ENCODE measurements at places on chromosomes 4 and X. TPM values are rescaled to one million over a fixed set of nuclear protein-coding genes. Genes with fewer than 3 reads are reported as not detected.

Gene HSFX2
- total RNA-seq, result not detected

Gene MSX1
- 0.09 TPM for total RNA-seq

Gene RASGEF1B
- 4.0 TPM for total RNA-seq

Gene IQSEC2
- 0.21 TPM for total RNA-seq

Gene CLDN22
- total RNA-seq, result not detected

Gene AREG
- 0.91 TPM for total RNA-seq

Gene EFHC2
- 0.30 TPM for total RNA-seq

- no peak overlapping the region for H3K4me3 ChIP-seq
- no peaks in the 10 kb centered on the region for H3K36me3 ChIP-seq
- no peaks in the 10 kb centered on the region for H3K4me1 ChIP-seq
Observed at GRCh38 chr4:43456383-43456782, 563.9 kb downstream of the GRXCR1 start.

- no peaks in the 10 kb centered on the region for H3K36me3 ChIP-seq
- H3K4me1 ChIP-seq, result no peaks in the 10 kb centered on the region
- DNase-seq, result no peak
- no peak overlapping the region for H3K4me3 ChIP-seq
- H3K27me3 ChIP-seq, result peaks cover 5% of the 10 kb centered on the region
Observed at GRCh38 chr4:99647071-99647470, 10.6 kb downstream of the C4orf54 start.

DNA sequence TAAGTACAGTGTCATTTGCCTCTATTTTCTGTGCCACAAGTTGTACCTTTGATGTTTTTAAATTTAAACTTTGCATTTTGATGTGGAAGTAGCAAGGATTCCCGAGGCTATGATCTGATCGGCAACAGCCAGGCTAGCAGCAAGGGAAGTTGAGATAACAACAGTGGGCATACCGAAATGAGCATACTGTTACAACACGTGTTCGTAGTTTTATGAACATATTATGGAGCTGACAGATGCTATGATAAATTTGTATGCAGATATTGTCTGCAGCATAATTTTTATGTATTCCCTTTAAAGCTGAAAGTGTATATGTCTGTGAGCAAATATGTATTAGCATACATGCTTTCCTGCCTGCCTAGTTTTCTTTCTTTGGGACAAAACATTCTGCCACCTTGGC, 306.1 kb downstream of the PCDH7 start:
- H3K27me3 ChIP-seq, result no peaks in the 10 kb centered on the region
- DNase-seq, result no peak
- no peak overlapping the region for H3K4me3 ChIP-seq
- no peaks in the 10 kb centered on the region for H3K4me1 ChIP-seq
- no peak overlapping the region for H3K27ac ChIP-seq

GRCh38 chr4:22170353-22170752, 221.8 kb upstream of the KCNIP4 start:
- H3K27ac ChIP-seq, result no peak overlapping the region
- no peaks in the 10 kb centered on the region for H3K36me3 ChIP-seq
- no peak for DNase-seq
- no peaks in the 10 kb centered on the region for H3K4me1 ChIP-seq
- H3K4me3 ChIP-seq, result no peak overlapping the region

- H3K27ac ChIP-seq, result no peak overlapping the region
- no peaks in the 10 kb centered on the region for H3K27me3 ChIP-seq
- H3K4me3 ChIP-seq, result no peak overlapping the region
- H3K36me3 ChIP-seq, result no peaks in the 10 kb centered on the region
- no peak for DNase-seq
- H3K4me1 ChIP-seq, result peaks cover 3% of the 10 kb centered on the region
Observed at GRCh38 chrX:40887476-40887875, 152.1 kb upstream of the MED14 start.

GRCh38 chrX:2301901-2302300, 198.9 kb downstream of the DHRSX start:
- peaks cover 36% of the 10 kb centered on the region for H3K36me3 ChIP-seq
- no peaks in the 10 kb centered on the region for H3K4me1 ChIP-seq
- H3K27ac ChIP-seq, result no peak overlapping the region
- H3K4me3 ChIP-seq, result no peak overlapping the region
- no peaks in the 10 kb centered on the region for H3K27me3 ChIP-seq
- DNase-seq, result no peak

DNA sequence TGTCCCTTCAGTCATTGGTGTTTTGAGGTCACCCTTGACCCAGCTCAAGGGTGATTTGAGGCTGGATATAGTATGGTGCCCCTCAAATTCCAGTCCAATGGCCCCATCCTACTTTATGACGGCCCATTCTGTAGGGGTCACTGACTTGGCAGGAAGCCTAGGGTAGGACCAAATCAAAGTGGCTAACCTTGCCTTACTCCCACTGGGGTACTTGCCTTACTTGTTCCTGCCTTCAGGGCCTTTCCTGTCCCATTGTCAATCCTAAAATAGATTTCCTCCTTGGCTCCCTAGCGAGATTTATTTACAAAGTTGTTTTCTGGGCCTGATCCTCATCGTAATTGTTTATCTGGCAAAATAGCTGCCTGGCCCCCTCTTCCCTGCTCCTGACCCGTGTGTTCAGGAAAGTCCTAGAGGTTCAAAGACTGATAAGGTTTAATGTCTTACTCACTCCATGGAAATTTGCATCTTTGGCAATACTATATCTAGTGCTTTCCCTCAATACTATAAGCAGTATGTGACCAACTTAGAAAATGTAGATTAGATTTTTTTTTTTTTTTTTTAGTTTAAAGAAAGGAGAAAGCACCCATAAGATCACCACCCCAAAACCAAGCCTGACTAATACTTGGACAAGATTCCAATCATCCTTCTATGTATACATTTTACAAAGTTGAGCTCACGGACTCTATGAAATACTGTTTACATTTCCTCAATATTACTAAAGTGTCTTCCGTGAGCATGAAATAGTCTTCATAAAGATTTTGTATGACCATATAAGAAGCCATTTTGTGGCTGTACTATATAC, 44.8 kb downstream of the MSN start:
- peaks cover 42% of the 10 kb centered on the region for H3K36me3 ChIP-seq
- peak overlapping the region; percentile 58 for H3K27ac ChIP-seq
- no peak for DNase-seq
- H3K4me1 ChIP-seq, result peaks cover 65% of the 10 kb centered on the region

DNA sequence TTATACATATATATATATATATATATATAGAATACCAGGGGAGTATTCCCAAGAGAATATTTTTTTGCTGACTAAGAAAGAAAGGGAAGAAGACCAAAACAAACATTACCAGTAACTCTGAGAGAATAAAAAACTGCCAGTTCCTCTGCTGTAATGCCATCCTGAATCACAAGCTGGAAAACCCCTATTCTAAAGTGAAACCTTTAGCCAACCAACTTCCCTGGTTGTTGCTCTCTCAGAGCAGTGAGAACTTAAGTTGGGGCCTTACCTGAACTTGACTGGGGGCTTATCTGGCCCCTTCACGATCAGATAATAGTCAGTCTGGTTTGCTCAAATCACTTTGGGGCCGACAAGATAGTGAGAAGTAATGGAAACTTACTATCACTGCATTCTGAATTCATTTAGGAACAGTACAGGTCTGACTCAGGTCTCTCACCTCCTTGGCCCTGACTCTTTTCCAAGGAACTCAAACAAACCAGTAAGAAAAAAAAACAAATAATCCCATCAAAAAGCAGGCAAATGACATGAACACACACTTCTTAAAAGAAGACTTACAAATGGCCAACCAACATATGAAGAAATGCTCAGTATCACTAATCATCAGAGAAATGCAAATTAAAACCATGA, 62.5 kb downstream of the CD40LG start:
- H3K27me3 ChIP-seq, result no peaks in the 10 kb centered on the region
- peak overlapping the region; percentile 92 for H3K27ac ChIP-seq
- peaks cover 67% of the 10 kb centered on the region for H3K4me1 ChIP-seq
- DNase-seq, result peak; percentile 22
- H3K36me3 ChIP-seq, result peaks cover 19% of the 10 kb centered on the region

Data from activated CD4-positive, alpha-beta T cell treated with anti-CD3 and anti-CD28 coated beads for 36 hours (primary cell).